Hepatic stellate cell (primary cell): ENCODE measurements at places on chromosomes 1 and 21.

DNA sequence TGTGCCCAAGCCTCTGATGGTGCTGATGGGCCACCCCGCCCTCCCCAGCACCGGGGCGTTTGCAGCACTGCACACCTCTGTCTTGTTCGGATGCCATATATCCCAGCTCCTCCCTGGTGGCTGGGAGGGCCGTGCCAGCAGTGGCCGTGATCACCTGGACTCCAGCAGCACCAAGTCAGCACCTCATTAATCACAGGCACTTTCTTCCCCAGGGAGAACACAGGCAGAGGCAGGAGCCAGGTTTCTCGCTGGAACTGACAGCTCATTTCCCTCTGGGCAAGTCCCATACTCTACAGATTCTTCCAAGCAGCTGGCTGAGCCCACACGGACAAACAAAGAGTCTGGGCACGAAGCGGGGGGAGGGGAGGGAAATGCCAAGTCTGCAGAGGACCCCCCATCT is 141.7 kb upstream of the EDN2 start:
- DNase-seq, result no peak

DNA sequence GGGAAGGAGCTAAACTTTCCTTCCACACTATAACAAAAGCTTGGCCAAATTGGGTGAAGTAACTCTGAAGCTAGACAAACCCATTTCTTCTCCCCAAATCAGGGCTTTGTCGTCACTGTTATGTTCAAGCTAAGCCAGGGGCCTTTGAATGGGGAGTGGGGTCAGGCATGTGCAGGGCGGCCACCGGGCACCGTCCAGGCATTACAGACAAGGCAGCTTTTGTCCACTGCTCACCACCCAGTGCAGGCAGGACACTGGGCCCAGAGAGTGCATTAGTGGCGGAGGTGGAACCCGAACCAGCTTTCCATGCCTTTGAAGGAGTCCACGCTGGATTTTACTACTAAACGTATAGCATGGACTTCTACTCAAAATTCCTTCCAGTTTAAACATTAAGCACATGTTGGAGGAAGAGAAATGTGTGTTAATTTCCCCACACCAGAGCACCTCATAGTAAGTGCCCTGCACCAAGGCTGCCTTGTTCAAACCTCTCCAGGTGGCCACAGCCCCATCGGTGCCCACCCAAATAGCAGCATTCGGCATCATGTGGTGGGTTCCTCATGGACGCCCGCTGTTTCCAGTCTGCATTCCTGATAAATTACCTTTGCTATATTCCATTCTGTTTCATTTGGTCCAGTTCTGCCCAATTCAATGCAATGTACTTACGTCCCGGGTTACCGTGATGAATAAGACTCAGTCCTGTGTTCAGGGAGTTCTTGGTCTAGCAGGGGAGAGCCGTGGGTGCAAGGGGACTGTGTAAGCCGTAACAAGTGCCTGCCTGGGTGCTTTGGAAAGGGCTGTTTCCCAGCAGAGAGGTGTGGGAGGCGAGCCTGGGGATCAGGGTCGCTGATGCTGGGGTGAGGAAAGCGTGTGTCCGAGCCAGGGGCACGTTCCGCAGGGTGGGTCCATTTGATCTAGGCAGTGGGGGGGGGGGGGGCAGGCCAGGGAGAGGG is 1.6 kb downstream of the UBASH3A start:
- no peak for DNase-seq

DNA sequence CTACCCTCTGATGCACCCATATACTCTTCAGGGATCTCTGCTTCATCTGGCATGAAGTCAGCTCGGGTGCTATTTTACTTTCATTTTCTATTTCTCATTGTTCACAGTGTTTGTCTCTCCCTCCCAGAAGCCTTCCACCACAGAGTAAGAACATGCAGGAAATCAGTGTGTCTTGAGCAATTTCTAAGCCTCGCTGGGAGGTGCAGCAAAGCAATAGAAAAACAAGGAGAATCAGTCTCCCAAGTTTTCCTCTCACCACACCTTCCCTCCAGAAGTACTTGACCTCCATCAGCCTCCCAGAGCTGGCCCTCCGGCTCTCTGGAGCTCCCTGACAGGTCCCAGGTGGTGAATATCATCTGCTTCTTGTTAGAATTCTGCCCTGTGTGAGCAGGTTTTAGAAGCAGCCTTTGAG is 594.7 kb upstream of the CAMK1G start:
- DNase-seq, result no peak

DNA sequence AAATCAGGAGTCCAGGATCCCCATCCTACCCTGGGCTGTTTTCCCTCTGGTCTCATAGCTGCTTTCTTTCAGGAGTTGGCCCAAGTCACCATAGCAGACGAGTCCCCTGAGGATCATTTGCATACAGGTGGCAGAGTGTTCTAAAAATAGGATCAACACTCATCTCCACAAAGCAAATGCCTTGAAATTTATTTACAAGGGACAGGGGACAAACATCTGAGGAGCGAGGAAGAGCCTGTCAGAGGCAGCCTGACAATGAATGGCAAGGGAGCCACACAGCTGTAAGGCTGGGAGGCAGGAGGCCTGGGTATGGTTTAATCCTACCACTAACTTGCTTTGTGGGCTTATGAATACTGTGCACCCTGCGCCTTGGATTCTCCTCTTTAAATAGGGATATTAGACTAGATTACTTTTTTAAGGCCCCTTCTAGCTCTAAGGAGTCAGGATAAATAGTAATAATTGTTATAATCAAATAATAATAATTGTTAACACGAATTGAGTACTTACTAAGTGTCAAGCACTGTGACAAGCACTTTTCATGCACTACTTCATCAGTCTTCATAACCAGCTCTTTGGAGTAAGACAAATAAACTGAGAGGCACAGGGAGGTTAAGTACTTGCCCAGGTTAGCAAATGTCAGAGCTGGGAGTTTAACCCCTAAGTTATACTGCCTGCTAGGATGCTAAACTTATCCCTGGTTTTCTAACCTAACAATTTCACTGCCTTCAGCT is 34.5 kb downstream of the RAB3B start:
- no peak for DNase-seq

- no peak for DNase-seq
Measured at GRCh38 chr1:175005085-175005783, 5.5 kb downstream of the CACYBP start.

GRCh38 chr1:74399249-74399648 is 113.2 kb downstream of the LRRC53 start:
- no peak for DNase-seq

- DNase-seq, result peak; percentile 52
Measured at GRCh38 chr1:23838401-23838866, 13.2 kb upstream of the HMGCL start.

GRCh38 chr1:98294127-98294526 is 367.4 kb upstream of the SNX7 start:
- no peak for DNase-seq
